ENCODE measurements at places on chromosomes 2 and 18.
A peak's percentile ranks its signal among the peaks of the same experiment; 100 is the strongest.

DNA sequence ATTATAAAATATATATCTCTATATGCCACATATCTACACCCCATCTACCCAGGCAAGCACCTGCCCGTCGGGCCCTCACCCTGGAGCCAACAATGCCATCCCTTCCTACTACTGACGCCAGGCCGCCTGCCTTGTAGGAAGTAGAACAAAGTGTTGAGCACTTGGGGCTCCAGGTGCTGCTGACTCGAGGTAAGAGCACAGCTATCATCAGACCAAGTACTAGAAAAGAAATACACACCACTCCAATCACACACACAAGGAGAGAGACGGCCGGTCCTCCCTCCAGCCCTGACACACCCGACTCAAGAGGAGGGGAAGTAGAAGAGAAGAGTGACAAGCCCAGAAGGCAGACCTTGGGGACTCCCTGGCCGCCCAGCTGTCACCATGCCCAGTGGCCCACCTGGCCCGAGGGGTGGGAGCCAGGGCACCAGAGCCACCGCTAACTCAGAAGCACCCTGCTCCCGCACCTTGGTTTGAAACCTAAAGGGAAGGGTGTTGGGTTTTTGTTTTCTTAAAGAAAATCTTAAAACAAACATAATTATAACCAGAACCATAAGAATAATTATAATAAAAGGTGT lies 64.0 kb upstream of the POMC start:
- DNase-seq = no peak

DNA sequence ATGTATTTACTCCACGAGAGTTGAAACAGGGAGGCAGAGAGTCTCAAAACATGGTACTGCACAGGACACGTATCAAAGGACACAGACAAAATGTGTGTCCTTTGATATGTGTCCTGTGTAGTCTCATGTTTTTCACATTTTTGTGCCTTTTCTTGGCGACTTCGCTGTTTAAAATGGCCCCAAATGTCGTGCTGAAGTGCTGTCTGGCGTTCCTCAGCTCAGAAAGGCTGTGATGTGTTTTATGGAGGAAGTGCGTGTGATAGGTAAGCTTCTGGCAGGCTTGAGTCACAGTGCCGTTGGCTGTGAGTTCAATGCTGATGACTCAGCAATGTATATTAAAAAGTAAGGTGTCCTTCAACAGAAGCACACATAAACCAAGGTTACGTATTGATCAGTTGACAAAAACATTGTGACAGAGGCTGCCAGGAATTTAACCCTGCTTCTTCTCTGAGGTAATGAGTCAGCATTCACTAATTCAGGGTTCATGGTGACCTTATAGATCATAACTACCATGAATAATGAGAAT lies 78.2 kb downstream of the DYSF start:
- DNase-seq = peak; percentile 77

- no peak for DNase-seq
Observed at GRCh38 chr2:101089942-101090799, 61.0 kb downstream of the TBC1D8 start.

- DNase-seq = no peak
Observed at GRCh38 chr18:11956371-11957308, 24.7 kb upstream of the IMPA2 start.

DNA sequence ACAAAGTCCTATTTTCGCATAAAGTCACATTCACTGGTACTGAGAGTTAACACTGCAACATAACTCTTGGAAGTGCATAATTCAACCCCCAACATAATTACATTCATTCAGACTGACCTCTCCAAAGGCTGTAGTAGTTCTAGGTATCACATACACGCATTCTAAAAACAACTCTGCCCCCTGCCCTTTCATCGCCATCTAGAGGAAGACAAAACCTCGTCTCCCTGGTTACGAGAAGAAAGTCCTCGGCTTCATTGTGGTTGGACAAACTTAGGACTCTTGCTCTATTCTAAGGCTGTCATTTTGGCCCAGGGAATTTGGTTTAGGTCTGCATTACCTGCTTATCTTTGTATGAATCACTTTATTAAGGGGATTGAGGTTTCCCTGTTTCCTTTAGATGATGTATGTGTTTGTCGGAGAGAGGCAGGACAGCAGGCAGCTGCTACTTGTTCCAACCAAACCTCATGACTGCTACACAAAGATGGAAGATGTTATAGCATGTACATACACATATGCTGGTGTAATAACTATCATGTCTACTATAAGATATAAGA lies 215.4 kb upstream of the NRXN1 start:
- no peak for DNase-seq

GRCh38 chr2:179652296-179652695 lies 209.1 kb downstream of the ZNF385B start:
- DNase-seq = no peak

DNA sequence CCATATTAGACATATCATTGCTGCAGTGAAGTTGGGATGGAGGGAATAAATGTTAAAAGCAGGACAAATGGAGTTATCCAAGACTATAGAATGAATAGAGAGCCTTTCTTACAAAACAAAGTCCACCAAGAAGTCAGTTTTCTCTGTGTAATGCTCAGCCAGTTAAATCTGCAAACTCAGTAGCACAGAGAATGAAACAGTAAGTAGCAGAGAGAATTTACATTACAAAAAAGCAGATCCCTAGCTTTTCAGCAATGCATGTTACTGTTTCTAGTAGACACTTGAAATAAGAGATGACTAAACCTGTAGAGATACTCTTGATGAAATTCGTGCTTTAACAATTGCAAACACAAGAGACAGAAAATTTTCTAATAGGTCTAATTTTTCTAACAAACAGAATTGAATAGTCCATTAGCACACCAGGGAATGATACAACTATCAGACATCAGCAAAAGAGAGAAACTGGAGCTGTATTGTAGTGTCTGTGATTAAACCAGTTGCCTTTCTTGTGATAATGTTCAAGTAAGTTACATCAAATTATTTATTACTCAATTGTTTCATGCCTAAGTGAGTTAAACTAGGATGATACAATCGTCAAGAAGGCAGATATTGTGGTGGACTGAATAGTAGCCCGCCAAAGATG lies 322.2 kb upstream of the DDX18 start:
- no peak for DNase-seq

DNA sequence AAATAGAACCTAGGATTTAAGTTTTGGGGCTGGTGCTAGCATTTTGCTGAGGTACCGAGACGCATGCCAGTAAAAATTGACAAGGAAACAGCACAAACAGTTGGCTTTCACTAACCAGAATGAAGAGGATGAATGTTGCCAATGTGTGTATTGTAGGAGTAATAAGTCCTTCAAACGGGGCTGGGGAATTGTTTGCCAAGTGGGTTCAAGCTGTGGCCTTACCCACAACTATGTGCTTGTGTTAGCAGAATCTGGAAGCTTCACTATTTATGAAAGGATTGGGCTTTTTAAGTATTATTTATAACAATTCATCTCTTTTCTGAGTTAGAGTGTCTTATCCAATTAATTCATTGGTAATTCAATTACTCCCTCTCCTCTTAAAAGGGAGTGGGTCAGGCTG lies 15.0 kb upstream of the KIF5C start:
- no peak for DNase-seq

- DNase-seq = peak; percentile 97
Observed at GRCh38 chr2:207253666-207254345, 88.1 kb upstream of the KLF7 start.
